Hypothalamus (tissue), 51 donors: ENCODE measurements at places on chromosomes 12 and 14.

GRCh38 chr12:95099270-95099790 is 25.9 kb upstream of the NR2C1 start:
- DNase-seq: no peak

DNA sequence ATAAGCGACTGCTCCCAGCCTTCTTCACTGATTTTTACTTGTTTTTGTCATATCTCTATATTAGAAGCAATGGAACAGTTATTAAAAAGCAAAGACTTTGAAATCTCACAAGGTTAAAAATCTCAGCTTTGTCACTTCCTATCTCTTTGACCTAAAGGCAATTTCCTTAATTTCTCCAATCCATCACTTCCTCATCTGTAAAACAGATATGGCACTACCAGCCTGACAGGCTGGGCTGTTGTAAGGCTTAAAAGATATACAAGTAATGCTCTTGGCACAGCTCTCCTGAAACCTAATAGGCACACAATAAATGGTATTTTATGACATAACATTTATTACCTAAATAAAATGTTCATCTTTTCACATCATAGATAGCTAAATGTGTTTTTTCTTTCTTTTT is 25.6 kb downstream of the ATXN2 start:
- DNase-seq: no peak

- no peak for DNase-seq
Observed at GRCh38 chr14:37813732-37814131, 218.3 kb downstream of the TTC6 start.

- DNase-seq: no peak
Observed at GRCh38 chr12:12562016-12562483, 613 bp downstream of the DUSP16 start.

GRCh38 chr12:110004598-110004997 is 5.4 kb downstream of the ANKRD13A start:
- no peak for DNase-seq

DNA sequence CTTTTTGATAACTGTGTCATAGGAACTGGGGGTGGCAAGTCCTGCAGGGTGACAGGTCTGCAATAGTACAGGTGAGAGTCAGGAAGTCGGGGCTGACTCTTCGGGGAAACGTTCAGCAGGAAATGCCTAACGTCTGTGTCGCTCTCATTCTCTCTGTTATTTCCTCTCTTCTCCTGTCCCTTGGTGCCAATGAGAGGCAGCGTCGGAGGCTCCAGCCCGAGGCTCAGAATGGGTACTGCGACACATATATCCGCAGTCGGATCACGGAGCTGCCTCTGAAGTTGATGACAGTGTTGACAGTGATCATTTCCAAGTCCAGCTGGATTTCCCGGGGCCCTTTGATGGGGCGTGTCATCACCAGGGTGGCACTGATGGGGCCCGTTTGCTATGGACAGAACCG is 2.7 kb upstream of the TC2N start:
- no peak for DNase-seq

- no peak for DNase-seq
Observed at GRCh38 chr12:79194595-79194994, 330.0 kb downstream of the SYT1 start.

DNA sequence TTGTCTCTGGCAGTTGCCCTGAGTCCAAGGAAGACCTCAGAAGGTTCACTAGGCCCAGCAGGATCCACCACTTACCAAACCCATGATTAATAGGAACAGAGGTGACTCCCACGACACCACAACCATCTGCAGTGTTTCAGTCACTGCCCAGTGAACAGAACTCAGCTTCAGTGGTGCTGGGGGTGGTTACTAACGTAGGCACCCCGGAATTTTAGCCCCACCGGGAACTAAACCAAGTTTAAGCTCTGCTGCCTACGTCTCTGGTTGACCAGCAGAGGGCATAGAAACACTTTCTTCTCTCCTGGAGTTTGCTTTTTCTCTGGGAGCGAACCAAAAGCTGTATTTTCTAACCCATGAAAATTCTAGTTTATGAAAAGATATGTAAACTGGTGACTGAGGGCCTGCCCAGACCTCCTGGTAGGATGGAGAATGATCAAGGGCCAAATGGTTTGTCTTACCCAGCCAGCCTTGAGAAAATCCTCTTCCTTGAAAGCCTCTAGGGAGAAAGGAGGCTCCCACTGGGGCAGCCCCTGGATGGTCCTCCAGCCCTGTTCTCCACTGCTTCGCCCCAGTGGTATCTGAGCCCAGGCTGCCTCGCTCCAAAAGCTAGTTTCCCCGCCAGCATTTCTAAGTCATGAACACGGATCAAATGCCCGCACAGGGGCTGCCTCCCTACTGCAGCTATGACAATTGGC is 379.8 kb downstream of the DPF3 start:
- DNase-seq: no peak

DNA sequence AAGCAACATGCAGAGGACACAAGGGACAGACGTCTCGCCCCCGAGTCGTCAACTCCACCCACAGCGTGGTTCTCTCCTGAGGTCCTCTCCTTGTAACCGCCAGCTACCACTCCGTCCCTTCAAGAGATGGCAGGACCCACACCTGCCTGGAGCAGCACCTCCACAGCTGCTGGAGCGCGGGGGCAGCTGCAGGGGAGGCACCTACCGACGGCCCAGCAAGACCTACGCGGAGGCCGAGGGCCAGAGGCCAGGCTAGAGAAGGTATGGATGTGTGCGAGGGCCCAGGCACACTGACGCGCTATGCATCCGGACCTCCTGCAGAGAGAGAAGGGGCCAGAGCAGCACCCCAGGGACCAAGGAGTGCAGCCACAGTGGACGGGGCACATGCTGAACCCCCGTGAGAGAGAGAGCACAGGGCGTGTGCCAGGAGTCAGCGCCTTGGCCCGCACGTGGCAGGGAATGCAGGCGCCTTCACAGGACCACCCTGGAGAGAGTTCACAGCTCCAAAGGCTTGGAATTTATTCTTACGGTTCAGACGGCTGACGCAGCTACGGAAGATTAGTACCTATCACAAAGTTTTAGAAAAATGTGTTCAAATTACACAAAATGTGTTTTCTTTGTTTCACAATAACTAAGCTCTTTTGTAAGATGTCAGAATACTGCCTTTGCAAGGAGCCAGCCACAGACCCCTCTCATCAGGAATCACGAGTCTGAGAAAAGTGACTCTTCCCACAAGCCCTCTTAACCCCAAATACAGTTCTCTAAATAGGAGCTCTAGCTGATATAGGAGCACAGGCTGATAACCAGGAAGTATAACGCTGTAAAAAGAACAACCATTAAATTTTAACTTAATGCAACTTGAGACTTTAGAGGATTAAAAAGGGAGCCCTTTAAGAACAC is 36.8 kb downstream of the CDC42BPB start:
- DNase-seq: no peak

DNA sequence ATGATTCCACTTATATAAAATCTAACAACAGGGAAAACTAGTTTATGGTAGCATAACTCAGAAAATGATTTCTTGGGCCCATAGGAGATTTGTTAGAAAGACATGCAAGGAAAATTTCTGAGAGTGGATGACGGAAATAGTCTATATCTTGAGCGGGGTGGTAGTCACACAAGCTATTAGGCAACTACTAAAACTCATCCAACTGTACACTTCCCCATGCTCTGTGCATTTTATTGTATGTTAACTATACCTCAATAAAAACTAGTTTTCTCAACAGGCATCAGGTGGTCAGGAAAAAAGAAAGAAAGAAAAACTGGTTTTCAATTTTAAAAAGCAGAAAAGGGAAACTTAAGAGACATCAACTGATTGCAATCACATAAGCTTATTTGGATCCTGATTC is 9.9 kb downstream of the SLC5A8 start:
- DNase-seq: no peak

- DNase-seq: no peak
Observed at GRCh38 chr12:118035190-118036041, 18.9 kb downstream of the RFC5 start.

DNA sequence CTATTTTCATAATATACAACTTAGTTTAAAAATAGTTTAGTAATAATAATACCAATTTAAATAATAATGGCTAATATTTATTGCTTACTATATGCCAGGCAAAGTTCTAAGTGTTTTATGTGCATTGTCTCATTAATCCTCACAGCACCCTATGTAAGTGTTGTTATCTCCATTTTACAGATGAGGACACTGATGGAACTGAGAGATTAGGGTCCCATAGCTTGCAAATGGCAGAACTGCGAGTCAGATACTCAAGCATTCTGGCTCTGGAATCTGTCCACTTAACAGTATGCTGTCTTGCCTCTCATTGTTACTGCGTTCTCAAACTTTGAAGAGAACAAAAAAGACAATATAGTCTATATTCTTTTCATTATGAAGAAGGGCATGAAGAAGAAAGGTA is 19.0 kb downstream of the AP5M1 start:
- no peak for DNase-seq

GRCh38 chr12:81207664-81208063 is 129.8 kb downstream of the ACSS3 start:
- DNase-seq: no peak

DNA sequence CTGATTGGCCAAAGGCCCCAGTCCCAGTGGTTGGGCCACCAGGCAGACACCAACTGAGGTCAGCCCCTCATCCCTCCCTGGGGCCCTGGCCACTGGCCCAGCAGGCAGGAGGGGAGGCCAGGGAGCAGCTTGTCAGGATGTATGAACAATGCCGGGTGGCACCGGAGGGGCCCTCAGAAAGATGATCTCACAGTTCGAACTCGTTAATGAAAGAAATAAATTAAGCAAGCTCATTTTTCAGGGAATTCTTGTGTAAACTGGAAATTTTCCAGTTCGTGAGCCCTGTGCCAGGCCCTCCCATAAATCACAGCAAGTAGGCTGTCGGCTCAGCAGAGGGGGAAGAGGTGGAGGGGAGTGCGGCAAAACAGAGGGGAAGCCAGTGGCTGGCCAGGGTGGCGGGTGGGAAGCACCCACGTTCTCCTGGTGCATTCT is 177.0 kb upstream of the VASH1 start:
- DNase-seq: no peak

DNA sequence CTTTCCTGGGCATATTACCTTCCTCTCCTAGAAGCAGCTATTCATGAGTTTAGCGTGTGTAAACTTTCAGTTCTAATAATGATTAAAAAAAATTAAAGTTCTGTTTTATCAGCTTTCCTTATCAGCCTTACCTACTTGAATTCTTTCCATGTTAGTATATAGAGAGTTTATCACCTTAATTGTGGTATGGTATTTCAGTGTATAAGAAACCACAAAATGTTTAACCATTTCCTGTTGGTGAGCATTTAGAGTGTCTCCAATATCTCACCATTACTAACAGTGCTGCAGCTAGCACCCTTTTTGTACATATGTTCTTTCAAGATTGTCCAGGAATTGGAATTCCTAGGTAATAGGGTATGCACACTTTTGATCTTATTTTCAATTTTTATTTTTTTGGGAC is 89.5 kb downstream of the FBXO33 start:
- no peak for DNase-seq

GRCh38 chr14:99660006-99660566 is 15.2 kb downstream of the HHIPL1 start:
- DNase-seq: no peak

DNA sequence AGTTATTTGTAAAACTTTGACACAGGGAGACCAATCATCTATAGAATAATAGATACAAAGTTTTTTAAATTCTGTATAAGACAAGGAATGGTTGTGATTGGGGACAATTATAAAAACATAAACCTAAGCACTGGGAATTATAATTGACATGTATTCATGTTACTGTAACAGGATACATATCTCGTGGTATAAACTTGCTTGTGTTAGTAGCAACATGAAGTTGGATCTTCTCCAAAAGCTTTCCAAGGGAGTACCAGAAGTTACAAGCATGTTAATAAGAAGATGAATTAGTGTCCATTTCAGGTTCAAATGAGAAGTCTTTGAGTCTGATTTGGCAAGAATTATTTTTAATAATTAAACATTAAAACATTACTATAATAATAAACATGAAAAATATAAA is 42.2 kb downstream of the CDKL1 start:
- no peak for DNase-seq

GRCh38 chr12:89947437-89948270 is 239.0 kb upstream of the ATP2B1 start:
- no peak for DNase-seq
